Activated T-helper 1 cell treated with anti-CD3 and anti-CD28 coated beads, Interleukin-2, amount 50 U/mL, for 16 hours (primary cell): ENCODE measurements at places on chromosomes 3 and 15.

DNA sequence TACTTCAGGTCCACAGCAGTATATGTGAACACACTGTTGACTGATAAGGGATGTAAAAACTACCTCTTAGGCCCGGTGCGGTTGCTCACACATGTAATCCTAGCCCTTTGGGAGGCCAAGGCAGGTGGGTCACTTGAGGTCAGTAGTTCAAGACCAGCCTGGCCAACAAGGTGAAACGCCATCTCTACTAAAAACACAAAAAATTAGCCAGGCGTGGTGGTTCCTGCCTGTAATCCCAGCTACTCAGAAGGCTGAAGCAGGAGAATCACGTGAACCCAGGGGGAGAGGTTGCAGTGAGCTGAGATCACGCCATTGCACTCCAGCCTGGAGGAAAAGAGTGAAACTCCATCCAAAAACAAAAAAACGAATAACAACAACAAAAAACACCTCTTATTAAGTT, 194.6 kb upstream of the KCNMB2 start:
- DNase-seq: no peak

DNA sequence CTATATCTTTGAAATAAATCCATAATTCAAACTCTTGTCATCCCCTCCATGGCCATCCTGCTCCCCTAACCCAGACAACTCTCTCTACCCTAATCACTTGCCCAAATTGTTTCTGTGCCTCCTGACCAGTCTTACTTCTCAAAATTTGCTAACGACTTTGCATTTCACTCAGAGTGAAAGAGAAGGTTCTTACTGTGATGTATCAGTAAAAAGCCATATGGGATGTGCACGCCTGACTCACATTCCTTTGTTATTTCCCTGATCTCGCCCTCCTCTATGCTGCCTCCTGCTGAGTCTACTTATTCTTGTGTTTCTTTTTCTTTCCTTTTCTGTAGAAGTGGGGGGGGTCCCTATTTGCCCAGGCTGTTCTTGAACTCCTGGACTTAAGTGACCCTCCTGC, 487.2 kb upstream of the FRG2C start:
- DNase-seq: no peak

DNA sequence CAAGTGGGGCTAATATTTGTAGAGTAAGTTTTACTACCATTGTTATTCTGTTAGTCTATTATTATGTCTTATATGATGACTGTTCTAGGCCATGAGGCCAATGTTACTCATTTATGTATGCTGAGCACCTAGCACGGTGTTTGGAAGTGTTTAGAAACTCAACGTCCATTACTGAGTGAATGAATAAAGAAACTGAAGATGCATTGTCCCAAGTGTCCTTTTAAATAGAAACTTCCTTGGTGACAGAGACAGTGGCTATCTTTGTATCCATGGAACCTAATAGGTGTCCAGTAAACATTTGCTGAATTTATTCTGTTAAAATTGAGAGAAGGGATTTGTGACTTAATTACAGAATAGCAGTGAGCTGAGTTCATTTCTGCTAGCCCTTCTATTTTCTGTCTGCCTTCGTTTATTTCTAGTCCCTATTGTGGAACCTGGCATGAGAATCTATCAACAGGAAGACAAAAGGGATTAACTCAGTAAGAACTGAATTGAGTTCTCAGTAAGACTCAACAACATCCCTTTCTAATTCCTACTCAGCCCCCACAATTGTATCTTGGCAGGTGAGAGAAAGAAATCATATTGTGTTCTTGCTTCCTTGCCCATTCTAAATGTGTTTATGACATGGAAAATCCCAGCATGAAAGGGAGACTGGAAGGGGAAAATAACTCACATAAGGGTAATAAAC, 246.6 kb upstream of the LRRC3B start:
- DNase-seq: no peak

DNA sequence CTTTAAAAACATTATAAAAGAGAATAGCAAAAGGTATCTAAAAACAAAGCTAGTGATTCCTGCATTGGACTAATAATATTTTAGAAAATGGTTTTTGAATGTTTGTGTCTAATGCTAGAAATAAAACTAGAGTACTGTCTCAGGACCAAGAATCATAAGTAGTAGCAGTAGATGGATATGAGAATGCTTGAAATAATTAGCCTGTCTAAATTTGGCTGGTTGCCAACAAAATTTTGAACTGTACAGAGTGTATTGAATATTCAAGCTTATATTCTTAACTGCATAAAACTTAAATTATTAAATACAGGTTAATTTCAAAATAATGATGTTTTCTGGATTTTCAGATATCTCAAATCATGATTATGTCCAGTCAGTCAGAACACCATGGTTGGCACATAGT, 14.0 kb downstream of the ABHD5 start:
- DNase-seq: no peak

GRCh38 chr3:122977746-122978466, 49.7 kb downstream of the SEMA5B start:
- DNase-seq: no peak

GRCh38 chr3:183349421-183350157, 78.8 kb downstream of the MCF2L2 start:
- DNase-seq: no peak

DNA sequence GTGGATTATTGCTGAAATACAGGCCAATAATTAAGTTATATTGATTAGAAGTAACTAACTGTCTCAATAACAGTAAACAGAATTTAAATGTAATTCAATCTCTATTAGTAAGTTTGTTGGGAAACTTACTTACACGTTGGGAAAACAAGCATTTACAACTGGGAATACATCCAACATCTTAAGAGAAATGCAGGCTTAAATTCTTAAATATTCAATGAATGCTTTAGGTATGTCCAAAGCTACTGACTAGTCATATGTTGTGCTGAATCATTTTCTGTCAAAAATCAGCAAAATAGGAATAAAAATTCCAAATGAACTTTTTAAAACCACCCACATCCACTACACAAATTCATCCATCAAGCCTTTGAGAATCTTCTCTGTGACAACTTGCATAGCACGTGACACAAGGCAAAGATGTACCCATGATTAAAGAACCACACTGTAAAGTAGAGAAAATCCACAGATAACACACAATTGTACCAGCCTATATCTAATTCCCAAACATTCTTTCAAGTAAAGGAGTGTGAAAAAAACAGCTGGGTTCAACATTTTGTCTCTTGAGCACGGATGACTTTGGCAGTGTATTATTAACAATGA, 60.0 kb downstream of the NMNAT3 start:
- no peak for DNase-seq

DNA sequence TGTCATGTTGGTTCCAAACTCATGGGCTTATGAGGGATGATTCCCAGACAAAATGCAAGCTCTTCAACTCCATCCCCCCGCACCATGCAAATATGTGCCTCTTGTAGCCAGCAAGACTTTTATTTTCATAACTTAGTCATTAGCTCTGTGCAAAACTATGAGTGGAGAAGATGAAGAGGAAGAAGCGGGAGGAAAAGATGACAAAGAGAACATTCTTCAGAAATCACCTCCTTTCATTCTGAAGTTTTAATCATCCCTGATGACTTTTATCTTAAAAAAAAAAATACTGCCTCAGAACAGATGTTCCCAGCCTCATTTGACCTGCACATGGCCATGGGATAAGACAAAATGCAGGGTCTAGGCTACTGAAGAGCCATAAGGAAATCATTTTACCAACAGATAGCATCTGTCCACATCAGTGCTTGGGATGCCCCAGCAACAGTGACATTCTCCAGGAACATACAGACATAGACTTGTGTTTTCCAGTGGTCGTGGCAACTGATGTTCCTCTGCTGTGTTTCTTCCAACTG, 145.5 kb downstream of the WNT5A start:
- DNase-seq: no peak

DNA sequence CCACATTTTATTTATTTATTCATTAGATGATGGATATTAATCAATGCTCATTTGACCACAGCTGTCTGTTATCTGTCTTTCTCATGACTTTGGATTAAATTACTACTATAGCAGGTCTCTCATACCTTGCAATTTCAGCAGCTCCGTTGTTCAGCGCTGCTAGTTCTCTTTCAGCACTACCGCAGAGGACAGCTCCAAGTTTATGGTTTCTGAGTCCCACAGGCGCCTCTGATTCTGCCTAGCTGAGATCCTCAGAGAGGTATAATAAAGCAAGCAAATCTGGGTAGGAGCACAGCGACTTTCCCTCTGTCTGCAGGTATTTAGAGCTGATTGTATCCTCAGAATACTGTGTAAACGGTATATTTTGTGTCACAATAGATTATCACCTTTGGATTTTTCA, 204.9 kb downstream of the CNTN4 start:
- no peak for DNase-seq

DNA sequence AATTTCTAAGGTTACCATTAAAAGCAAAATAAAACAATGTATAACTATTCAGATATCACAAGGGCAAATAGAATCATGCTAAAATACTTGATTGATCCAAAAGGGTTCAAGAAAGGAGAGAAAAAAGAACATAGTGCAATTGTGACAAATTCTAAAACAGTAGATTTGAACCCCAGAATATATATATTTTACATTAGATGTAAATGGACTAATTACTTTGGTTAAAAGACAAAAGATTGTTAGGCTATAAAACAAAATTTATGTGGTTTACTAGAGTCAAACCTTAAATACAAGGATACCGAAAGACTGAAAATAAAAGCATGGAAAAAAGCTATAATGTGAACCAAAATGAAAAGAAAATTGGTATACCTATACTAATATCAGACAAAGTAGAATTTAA, 129.3 kb downstream of the ADAMTSL3 start:
- DNase-seq: no peak
